ENCODE measurements at places on chromosomes 13 and 19.

- DNase-seq = no peak
Measured at GRCh38 chr13:36031490-36031889, 99.7 kb downstream of the DCLK1 start.

DNA sequence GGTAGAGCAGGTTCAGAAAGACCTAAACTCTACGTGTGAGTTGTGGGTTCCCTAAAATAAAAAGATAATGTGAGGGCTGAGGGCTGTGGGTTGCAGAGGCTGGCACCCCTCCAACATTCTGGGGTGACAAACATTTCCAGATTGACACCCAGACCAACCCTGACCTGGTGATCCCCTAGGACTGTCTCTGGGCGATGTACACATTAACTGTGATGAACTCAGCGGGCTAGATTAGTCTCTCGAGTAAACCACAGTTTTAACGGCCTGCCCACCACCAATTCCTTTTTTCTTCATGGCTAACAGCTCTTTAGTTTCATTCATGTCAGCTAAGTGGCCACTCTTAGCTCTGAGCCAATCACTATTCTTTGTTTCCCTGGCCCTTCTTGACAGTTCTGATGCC is 24.8 kb downstream of the SIAH3 start:
- no peak for DNase-seq

DNA sequence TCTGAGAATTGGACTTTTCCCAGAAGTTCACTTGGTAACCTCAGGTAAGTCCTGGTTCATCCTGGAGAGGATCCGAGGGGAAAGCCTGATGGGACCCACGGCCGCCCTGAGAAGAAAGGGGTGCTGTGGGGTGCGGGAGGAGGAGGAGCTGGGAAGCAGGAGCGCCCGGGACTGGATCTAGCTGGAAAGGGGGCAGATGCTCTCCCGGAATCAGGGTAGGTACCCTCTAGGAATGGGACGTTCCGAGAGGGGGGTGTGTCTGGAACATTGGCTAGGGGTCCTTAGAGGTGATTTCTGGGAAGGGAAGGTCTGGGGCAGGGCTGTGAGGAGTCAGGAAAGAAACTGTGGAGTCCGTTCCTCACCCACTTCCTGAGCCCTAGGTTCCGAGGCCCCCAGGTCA is 38.7 kb upstream of the ZNF492 start:
- DNase-seq = no peak

GRCh38 chr13:20924758-20925394 is 22.3 kb upstream of the XPO4 start:
- DNase-seq = peak; percentile 61

DNA sequence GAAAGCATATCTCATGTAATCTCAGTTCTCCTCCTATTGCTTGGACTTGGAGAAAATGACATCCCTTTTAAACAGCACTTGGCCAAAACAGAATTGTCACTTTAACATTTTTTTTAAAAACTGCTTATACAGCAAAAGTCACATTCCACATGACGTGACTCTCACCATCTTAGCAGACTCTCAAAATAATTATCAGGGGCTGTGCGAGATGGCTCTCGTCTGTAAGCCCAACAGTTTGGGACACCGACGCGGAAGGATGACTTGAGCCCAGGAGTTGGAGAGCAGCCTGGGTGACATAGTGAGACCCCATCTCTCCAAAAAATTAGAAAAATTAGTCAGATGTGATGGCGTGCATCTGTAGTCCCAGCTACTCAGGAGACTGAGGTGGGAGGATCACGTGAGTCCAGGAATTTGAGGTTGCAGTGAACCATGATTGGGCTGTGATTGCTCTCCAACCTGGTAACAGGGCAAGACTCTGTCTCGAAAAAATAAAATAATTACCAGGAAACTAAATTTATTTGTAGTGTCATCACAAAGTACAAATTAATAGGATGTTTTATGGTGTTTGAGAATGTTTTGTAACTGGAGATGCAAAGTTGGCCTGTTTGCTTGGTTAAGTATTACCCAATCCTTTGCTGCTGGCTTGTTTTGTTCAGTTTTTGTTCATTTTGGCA is 8.8 kb downstream of the SAFB start:
- peak; percentile 15 for DNase-seq

- DNase-seq = no peak
Measured at GRCh38 chr19:23777216-23777615, 18.5 kb upstream of the ZNF681 start.

GRCh38 chr13:80058626-80059025 is 282.3 kb downstream of the SPRY2 start:
- DNase-seq = no peak

- no peak for DNase-seq
Measured at GRCh38 chr13:44936246-44936645, 53.0 kb downstream of the NUFIP1 start.

DNA sequence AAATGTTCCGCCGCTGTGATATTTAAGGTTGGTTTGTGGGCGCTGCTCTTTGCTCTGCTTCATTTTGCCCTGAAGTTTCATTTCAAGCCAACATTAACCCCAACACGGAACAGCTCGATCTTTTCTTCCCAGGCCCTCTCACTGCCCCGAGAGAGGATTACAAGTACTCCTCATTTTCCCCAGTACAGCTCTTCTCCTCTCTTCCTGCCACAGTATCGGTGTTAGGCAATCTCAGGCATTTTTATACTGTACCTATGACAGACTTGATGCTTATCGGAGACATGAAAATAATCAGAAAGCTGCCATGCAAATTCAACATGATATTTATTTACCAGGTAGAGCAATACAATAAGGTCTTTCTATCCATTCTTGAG is 1.3 kb upstream of the EDNRB start:
- DNase-seq = no peak

- DNase-seq = no peak
Measured at GRCh38 chr19:28400953-28401671, 811.8 kb downstream of the UQCRFS1 start.

DNA sequence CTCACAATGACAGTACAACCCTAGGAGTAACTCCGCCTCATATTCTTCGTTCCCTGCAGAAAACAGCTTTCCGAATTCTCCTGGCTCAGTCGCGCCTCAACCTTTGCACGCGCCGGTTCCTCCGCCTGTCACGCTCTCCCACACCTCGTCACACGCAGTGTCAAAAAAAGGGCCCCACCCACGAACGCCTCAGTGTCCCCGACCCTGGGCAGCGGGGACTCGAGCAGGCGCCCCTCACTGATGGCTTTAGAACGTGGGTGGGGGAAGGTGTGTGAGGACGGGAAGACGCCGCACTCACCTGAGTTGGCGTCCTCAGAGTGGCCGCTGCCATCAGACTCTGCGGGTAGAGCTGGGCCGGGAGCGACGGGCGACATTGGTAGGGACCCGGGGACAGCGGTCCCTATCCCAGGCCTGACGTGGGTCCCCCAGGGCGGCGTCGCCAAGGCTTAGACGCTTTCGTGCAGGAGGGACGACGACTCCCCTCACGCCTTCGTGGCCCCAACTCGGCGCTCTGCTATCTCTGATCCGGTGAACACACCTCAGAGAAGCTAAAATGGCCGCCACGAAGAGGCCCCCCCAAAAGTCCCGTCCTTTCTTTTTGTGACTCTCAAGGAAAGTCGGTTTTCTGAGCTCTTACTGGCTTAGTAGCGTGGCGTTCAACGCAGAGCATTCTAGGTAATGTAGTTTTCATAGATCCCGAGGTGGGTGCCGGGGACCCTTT is at the start of gene ZNF154:
Gene ZNF154, minus strand, starts transcription at position 564 of the 721 bp plus-strand sequence. Its CDS starts 233 bp downstream, at position 331.
- peak; percentile 80 for DNase-seq

GRCh38 chr19:13761423-13761822 is 2.9 kb upstream of the MRI1 start:
- no peak for DNase-seq

DNA sequence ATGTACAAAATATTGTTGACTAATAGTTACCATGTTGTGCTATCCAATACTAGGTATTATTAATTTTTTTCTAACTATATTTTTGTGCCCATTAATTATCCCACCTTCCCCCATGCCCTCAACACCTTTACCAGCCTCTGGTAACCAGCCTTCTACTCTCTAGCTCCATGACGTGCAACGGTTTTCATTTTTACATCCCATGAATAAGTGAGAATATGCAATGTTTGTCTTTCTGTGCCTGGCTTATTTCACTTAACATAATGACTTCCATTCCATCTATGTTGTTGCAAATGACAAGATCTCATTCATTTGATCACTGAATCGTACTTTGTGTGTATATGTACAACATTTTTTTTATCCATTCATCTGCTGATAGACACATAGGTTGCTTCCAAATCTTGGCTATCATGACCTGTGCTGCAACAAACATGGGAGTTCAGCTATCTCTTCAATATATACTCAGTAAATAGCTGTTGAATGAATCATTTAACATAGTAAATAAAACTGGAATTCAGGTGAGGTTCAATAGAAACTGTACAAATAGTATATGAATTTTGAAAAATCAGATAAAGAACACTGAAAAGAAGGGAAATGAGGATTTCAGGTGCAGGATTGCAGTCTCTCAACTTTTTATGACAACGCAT is 509.0 kb upstream of the MIR17HG start:
- DNase-seq = no peak

DNA sequence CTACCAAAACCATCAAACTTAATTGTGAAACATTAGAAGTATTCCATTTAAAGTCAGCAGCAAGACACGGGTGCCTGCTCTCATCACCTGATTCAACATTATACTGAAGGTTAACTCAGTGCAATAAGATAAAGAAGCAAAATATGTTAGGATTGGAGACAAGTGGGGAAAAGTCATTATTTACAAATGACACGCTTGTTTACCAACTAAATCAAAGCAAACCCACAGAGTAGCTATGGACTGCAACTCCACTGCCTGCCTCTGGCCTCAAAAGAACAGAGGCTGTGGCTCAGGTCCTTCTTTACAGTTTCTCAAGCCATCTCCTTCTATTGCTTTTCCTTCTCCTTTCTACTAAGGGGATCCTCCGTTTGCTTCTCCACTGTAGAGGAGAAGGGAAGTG is 21.0 kb upstream of the ATP12A start:
- DNase-seq = no peak

DNA sequence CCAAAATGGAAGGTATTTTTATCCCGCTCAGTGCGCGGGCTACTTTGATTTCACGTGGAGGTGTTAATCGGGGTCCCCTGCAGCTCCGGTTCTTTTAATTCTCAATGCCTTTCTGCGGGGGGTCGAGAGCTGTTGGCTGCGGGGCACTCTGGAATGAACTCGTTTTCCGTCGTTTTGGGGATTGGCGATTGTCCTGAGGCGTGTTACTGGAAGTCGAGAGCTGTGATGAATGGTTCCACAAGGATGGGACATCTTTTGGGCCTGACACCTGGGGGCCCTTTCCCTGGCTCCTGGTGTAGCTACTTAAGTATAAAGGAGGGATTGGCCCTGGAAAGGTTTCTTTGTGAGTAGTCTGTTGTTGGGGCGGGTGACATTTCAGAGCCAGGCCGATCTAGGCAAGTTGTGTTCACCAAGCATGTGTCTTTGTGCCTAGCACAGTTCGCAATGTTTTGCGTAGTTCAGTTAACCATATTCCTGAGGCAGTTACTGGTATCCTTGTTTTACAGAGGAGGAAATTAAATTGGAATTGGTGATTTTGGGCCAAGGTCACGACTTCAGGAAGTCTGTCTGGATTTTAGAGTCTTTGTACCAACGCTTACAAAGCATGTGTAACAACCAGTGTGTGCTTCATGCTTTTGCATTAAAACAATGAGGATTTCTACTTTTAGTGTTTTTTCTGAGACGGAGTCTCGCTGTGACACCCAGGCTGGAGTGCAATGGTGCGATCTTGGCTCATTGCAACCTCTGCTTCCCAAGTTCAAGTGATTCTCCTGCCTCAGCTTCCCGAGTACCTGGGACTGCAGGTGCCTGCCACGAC is 846 bp downstream of the RPL13A start:
- DNase-seq = no peak

DNA sequence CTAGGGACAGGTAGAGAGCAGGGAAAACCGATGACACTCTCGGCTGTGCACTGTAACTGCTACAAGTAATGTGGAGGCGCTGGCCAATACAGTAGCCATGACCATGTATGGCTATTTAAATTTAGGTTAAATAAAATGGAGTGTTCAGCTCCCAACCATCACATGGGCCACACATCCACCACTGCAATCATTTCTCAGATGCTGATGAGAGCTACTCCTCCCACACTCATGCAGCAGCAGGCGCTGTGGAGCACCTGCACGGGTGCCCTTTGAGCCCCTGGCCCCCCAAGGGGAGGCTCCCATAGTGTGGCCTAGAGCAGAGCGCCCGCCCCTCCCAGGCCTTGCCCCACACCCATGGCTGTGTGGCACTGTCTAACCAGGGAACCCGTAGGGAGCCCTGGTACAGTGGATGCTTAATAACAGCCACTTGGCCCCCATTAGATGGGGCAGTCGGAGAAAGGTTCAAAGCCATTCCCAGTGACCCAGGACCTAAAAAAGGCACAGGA is 6.0 kb downstream of the ACP4 start:
- DNase-seq = no peak

DNA sequence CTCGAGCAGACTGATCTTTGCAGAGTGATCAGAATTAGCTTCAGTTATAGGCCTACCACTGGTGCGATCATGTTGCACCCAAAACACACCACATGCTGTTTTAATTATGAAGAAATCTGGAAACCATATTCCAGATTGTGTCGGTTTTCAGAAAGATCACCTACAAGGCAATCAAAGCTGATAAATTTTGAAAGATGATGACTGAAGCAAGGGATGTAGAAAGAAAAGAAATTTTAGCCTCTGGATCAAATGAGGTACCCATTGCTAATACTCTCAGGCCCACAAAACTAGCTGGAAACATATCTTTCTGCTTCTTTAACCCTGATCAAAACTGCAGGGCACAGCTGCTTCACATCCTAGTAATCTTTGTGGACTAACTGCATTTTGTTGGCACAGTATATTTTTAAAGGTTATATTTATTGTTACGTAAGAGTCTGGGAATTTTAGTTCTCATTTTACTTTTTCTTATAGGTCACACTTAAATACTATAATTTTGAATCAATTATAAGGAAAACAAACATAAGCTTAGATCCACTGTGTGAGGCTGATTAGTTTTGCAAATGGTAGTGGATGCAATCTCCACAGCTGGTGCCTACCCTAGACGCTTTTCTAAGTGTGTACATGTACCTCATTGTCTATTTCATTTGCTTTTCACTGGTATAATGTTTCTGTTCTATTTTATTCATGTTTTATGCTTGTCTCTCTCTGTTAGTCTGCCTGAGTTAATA is 150.9 kb downstream of the RGCC start:
- no peak for DNase-seq

DNA sequence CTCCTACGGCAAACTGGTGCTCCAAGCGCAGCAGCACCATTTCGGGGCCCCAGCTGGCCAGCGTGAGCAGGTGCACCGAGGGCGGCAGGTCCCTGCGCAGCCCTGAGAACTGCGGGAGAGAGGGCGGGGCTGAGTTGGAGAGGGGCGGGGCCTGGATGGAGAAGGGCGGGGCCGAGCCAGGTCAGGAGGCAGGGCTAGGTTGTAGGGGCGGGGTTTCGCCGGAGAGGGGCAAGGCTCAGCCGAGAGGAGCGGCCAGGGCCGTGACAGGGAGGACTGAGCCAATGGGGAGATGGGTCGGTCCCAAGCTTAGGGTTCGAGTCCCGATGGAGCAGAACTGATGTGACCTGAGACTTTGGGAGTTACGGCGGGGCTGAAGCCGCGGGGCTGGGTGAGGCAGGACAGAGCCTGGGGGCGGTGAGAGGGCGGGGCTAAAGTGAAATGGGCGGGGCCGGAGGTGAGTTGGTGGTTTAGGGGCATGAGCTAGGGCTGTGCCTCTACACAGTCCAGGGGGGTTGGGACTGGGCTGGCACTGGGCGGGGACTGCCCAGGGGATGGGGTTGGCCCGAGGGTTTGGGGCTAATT is 19.0 kb downstream of the MAN2B1 start:
- DNase-seq = peak; percentile 68

GRCh38 chr19:47417746-47418691 is 1.3 kb downstream of the MEIS3 start:
- DNase-seq = no peak
